Stimulated activated CD4-positive, alpha-beta T cell treated with anti-CD3 and anti-CD28 coated beads, Interleukin-1b, Interleukin-23, amount 100 ng/mL, for 24 hours (primary cell): ENCODE measurements at places on chromosomes 11 and 22.

GRCh38 chr11:60767388-60767811 lies 10.7 kb downstream of the MS4A15 start:
- DNase-seq: no peak

DNA sequence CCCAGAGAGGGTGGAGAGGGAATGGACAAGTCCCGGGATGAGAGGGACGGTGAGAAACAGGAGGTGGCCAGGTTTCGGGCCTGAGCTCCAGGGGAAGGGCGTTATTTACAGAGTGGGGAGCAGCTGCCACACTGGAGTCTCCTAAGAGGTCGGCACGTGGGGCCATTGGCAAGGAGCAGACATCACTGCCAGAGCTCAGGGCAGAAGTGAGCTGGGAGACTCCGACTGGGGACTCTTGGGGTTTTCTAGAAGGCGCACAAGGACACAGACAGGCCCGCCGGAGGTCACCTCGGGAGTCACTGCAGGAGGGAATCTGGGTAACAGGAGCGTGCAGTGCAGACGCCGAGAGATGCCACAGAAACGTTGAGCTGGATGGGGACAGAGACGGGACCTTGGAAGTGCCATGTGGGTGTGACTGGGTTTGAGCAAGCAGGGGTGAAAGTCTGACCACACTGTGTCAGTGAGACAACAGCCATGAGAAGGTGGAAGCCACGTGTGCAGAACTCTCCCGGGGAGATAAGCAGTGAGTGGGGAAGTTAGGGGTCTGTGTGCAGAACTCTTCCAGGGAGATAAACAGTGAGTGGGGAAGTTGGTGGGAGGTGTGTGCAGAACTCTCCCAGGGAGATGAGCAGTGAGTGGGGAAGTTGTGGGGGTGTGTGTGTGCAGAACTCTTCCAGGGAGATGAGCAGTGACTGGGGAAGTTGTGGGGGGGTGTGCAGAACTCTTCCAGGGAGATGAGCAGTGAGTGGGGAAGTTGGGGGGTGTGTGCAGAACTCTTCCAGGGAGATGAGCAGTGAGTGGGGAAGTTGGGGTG lies 187.5 kb downstream of the SHANK2 start:
- DNase-seq: no peak

DNA sequence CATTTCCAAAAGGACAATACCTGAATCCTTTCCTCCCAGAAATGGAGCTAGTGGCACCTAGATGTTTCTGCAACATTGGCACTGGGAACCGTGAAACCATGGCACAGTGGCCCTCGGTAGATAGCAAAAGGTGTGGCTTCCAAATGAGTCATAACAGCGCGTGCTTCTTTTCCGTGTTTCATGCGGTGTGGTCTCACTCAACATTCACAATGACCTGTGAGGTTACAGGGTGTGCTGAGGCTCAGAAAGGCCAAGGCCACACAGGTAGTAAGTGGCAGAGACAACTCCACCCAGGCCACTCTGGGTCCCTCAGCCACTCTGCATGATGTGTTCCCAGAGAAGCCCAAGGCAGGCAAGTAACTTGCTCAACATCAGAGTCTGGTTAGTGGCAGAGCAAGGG lies 67.4 kb downstream of the TP53I11 start:
- no peak for DNase-seq

- no peak for DNase-seq
These were observed 41.1 kb downstream of the RPS6KA4 start for GRCh38 chr11:64400102-64400501.

- DNase-seq: no peak
These were observed 22.7 kb upstream of the FGF19 start for GRCh38 chr11:69726481-69726880.

DNA sequence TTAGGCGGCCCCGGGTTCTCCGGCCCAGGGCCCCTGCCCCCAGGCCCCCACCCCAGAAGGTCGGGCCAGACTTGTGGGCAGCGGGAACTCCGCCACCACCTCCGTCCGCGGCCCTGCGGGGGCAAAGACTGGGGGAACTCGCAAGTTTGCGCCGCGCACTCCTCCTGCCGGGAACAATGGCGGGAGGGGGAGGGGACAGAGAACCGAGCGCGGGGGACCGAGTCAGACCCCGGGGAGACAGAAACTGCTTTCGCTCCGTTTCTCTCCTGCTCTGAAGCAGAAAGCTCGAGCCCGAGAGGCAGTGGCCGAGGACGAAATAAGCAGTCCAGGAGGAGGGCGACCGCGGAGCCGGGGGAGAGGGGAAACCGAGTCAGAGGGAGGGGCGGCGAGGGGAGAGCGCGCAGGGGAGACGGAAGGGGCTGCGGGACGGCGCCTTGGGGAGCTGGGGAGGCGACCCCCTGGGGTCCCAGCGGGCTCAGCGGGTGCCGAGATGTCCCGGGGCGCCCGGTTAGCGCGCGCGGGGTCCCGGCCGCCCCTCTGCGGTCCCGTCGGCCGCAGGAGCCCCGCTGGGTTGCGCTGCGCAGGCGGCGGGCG lies 555 bp downstream of the TP53I11 start:
- DNase-seq: no peak

GRCh38 chr22:36548606-36549005 lies 19.6 kb upstream of the EIF3D start:
- no peak for DNase-seq

DNA sequence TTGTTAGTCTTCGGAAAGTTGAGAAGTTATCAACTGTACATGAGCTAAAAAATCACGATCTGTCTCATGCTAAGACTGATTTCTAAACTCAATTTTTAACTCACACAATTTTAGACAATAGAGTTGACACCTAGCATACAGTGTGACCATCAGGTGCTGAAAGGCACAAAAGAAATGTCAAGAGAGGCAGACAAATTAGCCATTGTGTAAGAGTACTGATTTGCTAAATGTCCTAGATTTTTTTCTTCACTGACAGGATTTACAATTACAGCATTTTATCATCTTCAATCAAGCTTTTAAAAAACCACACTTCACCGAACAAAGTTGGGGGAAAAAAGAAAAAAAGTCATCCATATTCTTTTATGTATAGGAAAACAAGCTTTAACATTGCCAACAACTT lies 7.0 kb downstream of the LGR4 start:
- DNase-seq: no peak

DNA sequence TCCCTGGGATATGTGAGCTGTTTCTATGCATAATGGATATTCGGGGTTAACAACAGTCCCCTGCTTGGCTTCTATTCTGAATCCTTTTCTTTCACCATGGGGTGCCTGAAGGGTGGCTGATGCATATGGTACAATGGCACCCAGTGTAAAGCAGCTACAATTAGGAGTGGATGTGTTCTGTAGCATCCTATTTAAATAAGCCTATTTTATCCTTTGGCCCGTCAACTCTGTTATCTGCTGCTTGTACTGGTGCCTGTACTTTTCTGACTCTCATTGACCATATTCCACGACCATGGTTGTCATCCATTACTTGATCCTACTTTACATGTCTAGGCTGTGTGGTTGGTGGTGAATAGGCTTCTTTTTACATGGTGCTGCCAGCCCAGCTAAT lies 1.3 kb downstream of the TUG1 start:
- no peak for DNase-seq

GRCh38 chr11:87870086-87870485 lies 305.2 kb downstream of the RAB38 start:
- no peak for DNase-seq

GRCh38 chr11:12124306-12124705 lies 13.9 kb downstream of the MICAL2 start:
- DNase-seq: no peak

- no peak for DNase-seq
These were observed 14.3 kb downstream of the BIRC2 start for GRCh38 chr11:102361086-102362031.

DNA sequence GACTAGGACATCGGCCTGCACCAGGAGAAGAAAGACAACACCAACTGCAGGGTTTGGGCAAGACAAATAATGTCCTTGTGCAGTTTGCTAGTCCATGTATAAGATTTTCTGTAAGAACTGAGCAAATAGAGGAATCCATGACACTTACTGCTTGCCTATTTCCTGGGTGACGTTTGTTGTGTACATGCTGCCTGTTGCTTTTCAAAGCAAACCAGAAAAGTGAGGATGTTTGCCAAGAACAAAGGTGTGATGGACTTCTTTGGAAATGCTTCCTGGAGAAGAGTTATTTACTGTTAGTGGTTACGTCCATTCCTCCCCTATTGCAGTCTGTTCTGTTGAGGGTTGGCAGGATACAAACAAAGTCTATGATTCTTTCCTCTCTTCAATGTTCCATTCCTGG lies 126.5 kb downstream of the CASP12 start:
- DNase-seq: no peak

DNA sequence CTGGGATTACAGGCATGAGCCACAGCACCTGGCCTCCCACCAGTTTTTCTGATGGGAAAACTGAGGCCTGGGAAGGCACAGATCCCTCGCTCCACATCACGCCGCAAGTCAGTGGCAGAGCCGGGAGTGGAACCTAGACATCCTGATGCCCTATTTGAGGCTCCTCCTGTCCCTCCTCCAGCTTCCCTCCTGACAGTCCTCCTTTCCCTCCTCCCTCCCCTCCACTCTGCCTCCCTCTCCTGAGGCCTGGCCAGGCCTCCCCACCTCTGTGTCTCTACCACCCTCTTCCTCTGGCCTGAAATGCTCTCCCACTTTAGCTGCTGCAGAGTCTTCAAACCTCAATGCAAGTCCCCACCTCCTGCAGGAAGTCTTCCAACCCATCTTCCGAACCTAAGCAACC lies 13.3 kb upstream of the TP53I11 start:
- no peak for DNase-seq

- DNase-seq: no peak
These were observed 148.8 kb upstream of the ANO5 start for GRCh38 chr11:22044126-22044525.

- no peak for DNase-seq
These were observed 163.1 kb downstream of the LARGE1 start for GRCh38 chr22:33757041-33757801.

GRCh38 chr11:118623269-118623655 lies 15.8 kb downstream of the PHLDB1 start:
- no peak for DNase-seq

DNA sequence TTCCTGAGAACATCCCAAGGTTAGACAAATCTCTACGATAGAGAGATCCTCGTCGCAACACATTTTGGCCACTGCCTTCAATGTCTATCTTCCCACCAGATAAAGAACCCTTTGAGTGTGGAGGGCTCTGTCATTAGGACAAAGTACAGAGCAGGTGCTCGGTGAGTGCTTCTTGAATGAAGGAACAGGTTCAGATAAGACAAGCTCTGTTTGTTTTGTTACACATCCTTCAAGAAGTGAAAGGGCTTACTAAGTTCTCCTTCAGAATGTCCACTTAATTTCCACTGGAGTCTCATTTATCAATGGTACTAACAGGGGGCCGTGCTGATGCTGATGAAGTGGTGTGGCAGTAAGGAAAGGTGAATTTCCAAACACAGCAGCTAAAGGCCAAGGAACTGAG lies 89.4 kb downstream of the SYN3 start:
- no peak for DNase-seq

GRCh38 chr11:108958368-108959104 lies 293.7 kb downstream of the DDX10 start:
- DNase-seq: no peak

DNA sequence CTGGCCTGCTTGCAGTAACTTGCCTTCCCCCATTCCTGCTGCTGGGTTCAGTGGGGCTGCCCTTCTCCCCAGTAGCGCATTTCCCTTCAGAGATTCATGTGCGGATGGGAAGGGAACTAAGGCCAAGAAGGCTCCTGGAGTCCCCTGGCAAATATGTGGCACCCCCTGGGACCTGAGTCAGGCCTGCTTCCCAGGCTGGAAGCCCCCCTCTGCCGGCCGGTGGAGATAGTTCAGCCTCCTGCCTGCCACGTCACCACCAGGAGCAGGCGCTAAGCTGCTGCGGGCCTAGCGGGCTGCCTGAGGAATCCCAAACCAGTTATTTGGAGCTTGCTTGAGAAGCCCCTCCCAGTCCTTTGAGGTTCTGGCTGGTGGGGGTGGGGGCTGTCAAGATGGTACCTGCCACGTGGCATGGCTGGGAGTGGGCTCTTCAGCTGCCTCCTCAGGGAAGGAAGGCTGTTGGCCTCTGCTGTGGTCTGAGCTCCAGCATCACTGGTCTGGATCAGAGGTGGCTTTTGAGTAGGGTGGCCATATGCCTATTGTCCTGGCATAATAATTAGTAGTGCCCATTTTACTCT lies 2.0 kb downstream of the SERPINH1 start:
- no peak for DNase-seq

- no peak for DNase-seq
These were observed 1059.5 kb downstream of the FAM181B start for GRCh38 chr11:81674211-81674610.

GRCh38 chr22:47591016-47591415 lies 828.6 kb downstream of the TBC1D22A start:
- no peak for DNase-seq

- DNase-seq: no peak
These were observed 20.6 kb downstream of the CLMP start for GRCh38 chr11:123174196-123175183.

- DNase-seq: no peak
These were observed 11.1 kb upstream of the MICAL2 start for GRCh38 chr11:12099132-12099873.

DNA sequence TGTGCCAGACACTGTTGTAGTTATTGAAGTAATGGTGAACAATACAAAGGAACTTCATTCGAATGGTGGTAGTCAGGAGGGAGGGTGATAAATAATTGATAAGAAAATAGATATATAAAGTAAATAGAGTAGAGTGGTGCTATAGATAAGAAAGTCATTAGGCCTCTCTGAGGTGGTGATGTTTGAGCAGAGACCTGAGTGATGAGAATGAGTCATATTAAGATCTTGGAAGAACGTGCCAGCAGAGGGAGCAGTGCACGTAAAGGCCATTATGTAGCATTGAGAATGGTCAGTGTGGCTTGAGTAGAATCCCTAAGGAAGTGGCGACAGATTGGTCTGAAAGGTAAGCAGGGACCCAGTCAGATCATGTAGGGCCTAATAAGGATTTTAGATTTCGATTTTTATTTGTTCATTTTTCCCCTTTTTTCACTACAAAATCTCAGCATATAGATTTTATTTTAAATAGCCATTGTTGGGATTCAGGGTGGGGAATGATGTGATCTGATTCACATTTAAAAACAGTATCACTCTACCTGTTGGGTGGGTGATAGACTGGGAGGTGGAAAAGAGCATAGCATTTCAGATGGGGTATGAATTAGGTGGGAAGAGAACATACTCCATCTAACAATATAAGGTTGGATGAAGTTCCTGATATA lies 44.7 kb downstream of the CCDC90B start:
- no peak for DNase-seq

DNA sequence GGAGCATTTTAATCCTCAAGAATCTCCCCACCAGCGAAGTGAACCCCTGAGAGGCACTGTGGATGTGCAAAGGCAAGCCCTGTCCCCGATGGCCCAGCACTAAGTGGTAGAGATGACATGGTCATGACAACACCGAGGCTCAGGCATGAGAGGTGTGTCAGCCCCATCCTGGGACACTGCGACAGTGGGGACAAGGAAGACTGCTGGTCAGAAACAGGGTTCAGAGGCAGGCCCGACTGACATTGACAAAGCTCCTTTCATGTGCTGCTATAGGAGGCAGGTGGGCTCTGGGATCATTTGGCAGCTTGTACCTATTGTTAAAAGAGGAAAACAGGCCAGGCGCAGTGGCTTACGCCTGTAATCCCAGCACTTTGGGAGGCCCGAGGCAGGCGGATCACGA lies 54.3 kb upstream of the MYEOV start:
- DNase-seq: no peak

GRCh38 chr22:37300551-37301017 lies 18.3 kb downstream of the CYTH4 start:
- no peak for DNase-seq
